Left cardiac atrium (tissue), 4 donors: ENCODE measurements at places on chromosomes 6 and 20.

DNA sequence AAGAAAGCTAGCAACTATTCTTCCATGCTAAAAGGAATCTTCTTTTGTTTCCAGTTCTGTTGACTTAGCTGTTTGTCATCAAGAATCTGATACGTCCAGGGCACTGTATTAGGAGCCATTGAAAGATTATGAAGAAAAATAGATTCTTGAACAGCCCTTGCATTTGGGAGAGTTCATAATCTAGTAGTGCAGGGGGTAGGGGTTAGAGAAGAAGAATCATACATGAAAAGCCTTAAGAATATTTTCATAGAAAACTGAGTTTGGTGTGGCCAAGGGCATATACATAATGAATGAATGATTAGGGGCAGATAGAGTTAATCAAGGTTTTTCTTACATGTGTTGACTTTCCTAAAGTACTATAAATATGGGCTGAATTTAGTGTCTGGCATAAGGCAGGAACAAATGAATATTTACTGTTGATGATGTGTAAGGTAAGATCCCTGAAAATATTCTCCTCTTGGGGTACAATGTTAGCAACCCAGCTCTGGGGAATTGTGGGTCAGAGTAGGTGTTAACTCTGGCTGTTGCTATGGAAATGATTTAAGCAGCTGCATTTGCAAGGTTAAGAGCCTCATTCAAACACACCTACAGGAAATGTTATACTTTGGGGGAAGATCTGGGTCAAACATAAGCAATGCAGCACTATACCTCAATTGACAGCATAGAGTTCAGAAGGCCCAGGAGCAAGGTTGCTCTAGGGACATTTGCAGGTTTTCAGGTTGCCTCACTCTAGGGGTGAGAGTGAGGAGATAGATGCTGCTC lies 667.3 kb upstream of the CITED2 start:
- no peak for DNase-seq

GRCh38 chr6:135461208-135461607 lies 36.3 kb downstream of the AHI1 start:
- DNase-seq: no peak

DNA sequence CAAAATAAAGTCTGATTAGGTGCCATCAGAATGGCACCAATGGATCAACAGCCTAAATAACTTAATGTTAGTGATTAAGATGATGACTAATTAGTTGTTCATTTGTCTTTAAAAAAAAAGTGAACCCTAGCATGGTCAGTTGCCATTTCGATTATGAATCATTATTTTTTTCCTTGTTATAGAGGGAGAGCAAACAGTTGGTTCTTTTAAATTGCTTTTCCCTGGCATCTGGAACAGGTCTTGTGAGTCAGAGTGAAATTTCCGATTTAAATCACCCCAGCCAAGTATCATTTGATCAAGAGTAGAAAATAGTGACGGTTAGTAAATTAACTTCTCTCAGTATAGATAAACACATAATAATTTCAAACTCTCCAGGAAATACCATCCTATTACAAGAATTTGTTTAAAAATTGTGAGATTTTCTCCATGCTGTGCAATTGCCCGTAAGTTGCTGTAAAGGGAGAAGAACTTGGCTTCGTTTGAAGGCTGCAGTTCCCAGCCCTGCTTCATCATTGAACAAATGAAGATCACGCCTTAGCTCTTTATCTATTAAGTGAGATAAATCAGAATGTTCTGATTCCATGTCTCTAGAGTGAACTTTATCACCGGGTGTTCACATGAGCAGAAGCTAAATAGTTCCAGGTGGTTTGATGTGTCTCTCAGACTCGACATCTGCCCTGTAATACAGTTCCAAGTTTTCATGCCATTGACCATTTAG lies 741.3 kb downstream of the DOK5 start:
- no peak for DNase-seq

- no peak for DNase-seq
Observed at GRCh38 chr20:57757767-57758166, 48.0 kb upstream of the PMEPA1 start.

DNA sequence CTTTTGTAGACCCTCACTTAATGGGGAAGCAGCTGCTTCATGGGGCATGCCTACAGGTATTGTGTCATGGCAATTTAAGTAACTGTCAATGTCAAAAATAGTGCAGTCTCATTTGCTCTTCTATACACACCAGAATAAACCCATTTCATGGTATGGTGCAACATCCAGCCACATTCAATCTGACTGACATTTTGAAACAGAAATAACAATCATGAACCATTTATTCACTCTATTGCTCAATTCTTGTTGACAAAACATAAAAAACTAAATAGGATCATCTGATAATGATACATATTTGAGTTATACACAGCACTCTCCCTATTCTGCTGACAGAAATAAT lies 122.9 kb downstream of the MAP7 start:
- DNase-seq: no peak

DNA sequence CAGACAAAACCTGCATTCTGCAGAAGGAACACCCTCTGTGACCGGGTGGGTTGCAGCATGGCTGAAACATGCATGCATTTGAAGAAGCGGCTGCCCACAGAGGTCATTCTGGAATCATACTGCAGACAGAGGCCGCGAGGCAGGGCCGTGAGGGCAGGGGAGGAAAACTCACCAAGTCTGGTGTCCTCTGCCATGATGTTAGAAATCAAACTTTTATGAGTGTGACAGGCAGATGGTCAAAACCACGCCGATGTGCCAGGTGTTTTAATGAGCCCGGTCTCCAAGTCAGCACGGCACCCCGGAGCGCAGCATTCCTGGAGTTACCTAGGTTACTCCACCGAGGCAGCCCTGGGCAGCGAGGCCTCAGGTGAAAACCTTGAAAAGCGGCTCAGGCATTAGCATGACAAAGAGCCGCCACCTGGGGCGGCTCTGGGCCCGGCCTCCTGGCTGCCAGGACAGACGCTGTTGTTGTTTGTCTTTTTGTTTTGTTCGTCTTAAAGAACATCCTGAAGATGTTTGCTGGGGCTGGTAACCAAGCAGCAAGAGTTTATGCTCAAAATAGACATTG lies 255.6 kb downstream of the ERMARD start:
- DNase-seq: no peak
